Ecto neural progenitor cell (in vitro differentiated cells): ENCODE measurements at places on chromosomes 6 and 20.

- no peak for DNase-seq
Observed at GRCh38 chr6:34393191-34393965, 909 bp upstream of the NUDT3 start.

- no peak for DNase-seq
Observed at GRCh38 chr20:34618676-34619075, 58.2 kb downstream of the PIGU start.

- DNase-seq, result no peak
Observed at GRCh38 chr6:32188381-32189068, 1.5 kb downstream of the PBX2 start.

DNA sequence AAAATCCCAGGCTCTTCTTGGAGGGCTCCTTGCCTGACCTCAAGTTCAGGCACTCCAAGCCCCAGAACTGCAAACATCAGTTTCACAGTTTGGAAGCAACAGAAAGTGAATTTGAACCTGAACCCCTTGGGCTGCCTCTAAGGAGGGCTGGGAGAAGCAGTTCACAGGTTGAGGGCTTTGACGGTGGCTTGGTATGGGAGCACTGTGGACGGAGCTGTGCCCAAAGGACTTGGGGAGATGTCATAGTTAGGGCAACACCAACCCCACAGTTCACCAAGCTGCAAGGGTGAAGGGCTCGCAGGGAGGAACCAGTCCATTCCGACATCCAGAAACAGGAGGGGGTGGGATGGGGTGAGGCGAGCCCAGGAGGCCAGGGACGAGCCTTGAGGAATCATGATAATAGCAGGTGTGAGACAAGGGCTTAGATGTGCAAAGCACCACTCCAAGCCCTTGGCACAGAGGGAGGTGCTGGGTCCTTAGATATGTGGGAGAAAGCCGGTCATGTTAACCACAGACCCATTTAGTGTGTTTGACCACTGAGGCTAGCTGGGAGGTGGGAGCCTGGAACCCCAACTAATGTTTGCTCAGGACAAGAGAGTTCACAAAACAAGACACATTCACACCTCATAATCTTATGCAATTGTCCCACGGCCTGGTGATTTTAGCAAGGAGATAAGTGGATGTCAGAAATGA, 4.3 kb downstream of the CEBPB start:
- no peak for DNase-seq

- DNase-seq, result no peak
Observed at GRCh38 chr6:166435574-166435973, 52.8 kb upstream of the MPC1 start.

DNA sequence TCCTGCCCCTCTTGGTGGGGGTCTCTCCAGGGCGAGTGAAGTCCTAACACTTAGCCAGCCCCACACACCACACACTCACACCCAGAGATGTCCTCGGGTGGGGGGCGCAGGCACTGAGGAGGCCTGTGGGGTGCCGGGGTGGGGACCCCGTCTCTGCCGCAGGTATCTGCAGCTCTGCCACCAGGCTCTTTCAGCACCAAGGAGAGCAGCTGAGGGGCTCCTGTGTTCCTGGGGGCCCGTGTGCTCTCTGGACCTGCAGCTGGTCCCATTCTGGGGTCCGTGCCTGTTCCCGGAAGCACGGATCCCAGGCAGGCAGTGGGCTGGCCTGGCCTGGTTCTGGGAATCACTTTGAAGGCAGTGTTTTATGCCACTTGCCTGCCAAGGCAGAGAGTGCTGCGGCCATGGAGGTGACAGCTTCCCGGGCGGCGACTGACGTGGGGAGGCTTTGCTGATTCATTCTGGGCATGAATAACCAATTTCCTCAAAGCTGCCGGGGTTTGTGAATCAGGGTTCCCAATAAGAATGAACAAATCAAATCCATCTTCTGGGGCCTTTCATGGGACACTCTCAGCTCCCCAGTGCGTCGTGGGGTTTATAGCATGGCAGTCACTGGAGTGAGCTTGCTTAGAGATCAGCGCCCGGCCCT, 54.4 kb upstream of the SLCO4A1 start:
- peak; percentile 65 for DNase-seq

GRCh38 chr20:12702312-12702711, 306.5 kb upstream of the SPTLC3 start:
- DNase-seq, result no peak

DNA sequence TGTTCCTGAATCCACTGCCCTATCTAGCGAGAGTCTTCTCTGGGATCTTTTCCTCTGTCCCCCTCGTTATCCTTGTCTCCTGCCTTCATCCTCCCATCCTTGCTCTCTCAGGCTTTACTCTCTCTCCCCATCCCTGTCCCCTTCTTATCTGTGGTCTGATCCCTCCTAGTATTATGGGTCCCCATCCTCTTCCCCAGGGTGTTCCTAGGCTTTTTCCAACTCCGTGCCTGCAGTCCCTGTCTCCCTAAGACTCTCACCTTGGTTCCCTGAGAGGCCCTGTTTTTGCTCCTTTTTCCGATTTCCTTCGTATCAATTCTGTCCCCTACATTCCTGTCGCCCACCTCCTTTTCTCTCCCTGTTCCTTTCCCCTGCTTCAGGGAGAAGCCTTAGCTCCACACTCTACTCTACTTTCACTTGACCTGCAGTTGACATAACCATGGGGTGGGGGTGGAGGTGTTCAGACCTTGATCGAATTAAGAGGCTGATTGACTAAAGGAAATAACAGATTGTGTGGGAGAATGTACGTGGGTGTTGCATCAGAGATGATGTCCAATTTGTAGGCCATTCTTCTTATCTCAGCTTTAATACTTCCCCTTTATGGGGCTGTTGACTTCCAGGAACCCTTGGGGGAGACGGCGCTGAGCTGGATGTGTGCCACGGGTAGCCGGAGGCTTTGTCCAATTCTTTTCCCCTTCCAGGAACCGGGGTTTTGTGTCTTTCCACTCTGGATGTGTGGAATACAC, 905 bp downstream of the PPARD start:
- no peak for DNase-seq

DNA sequence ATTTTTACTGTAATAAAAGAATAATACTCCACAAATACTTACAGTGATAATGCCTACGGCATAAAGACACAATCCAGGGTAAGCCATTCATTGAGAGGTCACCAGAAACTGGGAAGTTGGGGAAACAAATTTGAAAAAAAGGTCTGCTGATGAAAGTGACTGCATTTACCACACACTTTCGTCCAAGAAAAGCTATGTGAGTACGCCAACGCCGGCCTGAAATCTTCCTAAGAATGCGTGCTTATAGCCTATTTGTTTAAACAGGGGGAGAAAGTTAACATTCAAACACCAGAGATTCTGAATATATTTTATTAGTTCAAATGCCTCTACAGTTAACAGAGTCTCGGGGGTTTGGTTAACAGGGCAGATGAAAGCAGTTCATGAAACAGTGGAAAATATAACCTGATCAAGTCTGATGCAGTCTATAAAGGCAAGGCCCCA, 657 bp upstream of the LTV1 start:
- DNase-seq, result no peak

DNA sequence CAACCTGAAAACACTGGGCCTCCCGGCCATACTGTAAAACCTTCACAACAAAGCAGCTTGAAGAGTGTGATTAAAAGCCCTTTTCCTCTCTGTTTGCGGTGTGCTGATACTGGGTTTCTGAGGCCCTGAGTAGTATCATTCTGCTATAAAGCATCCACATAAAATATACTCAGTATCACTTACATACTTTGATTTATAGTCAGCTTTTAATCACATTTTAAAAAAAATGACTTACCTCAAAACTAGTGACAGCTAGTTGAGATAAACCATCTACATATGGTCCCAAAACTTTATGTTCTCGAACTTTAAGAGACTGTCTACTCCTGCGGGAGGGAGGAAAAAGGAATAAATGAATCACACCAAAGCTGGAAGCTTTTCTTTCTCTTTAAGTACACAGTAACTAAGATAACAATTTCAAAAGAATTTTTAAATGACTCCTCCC, 135.7 kb downstream of the KIF13A start:
- no peak for DNase-seq

- peak; percentile 89 for DNase-seq
Observed at GRCh38 chr6:33430991-33431879, 11.4 kb downstream of the SYNGAP1 start.

GRCh38 chr6:101777646-101778045, 384.1 kb downstream of the GRIK2 start:
- DNase-seq, result no peak

- no peak for DNase-seq
Observed at GRCh38 chr6:25700761-25701160, 48.7 kb downstream of the SCGN start.

DNA sequence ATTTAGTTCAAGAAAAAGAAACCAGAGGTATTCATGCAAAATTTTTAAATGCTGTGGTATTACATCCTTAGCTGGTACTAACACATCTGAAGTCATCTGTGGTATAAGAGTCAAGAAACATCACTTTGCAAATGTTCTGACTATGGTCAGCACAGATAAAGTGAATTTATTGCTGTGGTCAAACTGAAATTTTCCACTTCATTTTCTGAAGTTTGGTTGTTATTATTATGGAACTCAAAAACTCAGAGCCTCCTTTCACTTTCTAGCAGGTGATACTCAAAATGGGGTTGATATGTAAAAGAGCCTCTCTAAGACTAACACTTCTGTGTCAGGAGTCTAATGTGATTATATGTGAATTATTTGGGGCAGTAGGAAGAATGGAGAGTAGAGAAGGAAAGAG, 257.8 kb downstream of the RNGTT start:
- DNase-seq, result no peak

- no peak for DNase-seq
Observed at GRCh38 chr6:158188591-158188990, 20.4 kb downstream of the GTF2H5 start.

DNA sequence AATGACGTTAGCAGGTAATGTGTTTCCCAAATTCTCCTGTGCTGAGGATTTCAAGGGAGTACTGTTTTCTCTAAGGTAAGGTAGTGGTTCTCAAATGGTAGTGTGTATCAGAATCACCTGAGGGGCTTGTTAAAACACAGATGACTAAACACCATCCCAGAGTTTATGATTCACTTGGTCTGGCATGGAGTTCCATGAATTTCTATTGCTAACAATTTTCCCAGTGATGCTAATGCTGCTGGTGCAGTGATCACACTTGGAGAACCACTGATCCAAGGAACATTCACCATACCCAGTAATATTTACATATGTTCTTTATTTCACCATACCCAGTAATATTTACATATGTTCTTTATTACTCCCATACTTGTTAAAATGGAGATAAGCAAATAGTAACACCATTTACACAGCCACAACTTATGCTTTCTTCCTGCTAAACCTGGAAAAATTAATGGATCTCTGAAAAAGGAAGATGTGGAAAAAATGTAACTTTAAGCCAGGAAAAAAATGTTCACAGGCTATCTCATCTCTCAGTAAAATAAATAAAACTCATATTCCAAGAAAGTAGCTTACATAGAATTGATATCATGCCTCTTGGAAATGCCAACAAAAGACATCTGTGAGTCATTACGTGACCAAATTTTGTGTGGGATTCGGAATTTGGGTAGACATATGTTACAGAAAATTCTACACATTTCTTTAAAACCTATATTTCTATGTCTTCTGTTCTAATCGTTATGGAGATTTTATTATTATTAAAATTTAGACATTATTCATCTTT, 129.5 kb downstream of the MMUT start:
- no peak for DNase-seq

DNA sequence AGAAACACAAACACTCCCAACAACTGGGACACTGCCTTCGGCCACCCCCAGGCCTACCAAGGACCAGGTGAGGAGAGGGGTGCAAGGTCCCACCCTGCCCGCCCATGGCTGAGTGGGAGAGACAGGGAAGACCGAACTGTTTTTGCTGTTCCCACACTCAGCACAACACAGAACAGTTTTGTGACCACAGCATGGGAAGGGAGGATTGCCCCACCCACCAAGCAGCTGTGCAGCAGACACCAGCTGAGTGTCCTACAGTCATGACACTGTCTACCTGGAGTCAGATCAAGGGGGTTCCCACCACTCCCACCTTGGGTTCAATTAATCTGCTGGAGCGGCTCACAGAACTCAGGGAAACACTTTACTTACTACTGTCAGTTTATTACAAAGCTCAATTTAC, 73.9 kb downstream of the SNX9 start:
- DNase-seq, result no peak

DNA sequence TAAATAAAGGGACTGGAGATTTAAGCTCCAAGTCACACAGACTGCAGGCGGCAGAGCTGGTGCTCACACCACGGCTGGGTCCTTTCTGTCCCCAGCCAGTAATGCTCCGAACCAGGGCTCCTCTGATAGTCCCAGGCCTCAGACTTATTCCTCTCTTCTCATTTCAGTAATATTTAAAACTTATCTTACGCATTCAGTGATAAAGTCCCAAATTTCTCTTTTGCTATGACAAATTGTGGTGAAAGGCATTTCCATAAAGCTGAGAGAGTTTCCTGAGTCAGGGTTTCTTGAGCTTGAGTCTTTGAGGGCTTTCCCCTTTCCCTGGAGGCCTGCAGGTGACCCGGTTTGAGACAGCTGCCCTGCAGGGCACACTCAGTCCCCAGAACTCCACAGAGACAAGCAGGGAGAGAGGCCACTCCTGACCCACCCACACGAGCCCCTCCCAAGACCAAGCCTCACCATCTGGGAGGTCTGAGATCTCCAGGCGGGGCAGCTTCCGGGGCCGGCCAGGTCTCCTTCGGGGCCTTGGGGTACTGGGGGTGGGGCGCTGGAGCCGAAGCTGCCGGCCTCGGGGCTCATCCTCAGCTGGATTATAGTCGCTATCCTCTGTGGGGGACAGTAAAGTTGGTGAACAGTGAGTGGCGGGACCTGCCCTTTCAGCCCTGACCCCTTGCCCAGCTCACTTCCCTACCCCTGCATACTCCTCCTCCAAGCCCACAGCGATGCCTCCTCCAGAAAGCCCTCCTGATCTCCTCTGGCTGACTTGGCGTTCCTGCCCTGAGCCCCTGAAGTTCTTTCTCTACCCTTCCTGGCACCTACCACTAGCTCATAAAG, 6.6 kb downstream of the ZNF335 start:
- no peak for DNase-seq

- DNase-seq, result no peak
Observed at GRCh38 chr6:42306439-42307140, 88.9 kb upstream of the MRPS10 start.

DNA sequence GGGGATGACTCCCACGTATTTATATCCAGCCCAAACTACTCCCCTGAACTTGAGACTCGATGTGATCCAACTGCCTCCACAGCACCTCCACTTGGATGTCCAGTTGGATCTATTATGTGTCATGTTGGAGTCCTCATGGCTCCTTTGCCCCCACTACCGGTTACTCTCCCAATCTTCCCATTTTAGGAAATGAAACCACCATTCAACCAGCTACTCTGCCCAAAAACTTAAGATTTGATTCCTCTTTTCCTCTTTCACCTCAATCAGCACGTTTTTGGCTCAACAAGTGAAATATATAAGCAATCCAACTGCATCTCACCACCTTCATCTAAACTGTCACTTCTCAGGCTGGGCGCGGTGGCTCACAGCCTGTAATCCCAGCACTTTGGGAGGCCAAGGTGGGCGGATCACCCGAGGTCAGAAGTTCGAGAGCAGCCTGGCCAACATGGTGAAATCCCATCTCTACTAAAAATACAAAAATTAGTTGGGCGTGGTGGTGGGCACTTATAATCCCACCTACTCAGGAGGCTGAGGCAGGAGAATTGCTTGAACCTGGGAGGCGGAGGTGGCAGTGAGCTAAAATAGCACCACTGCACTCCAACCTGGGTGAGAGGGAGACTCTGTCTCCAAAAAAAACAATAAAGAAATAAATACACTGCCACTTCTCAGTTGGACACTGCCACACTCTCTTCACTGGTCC, 3.4 kb downstream of the AHCY start:
- DNase-seq, result no peak

GRCh38 chr20:47198254-47198671, 158.2 kb downstream of the ZMYND8 start:
- no peak for DNase-seq
